ENCODE measurements at places on chromosomes 5 and 9.

- no peak for DNase-seq
These were observed 275.2 kb upstream of the CDH9 start for GRCh38 chr5:27313549-27313948.

GRCh38 chr5:134965271-134965825, 2.4 kb upstream of the CATSPER3 start:
- no peak for DNase-seq

- no peak for DNase-seq
These were observed 61.8 kb upstream of the PRDM9 start for GRCh38 chr5:23445573-23445972.

GRCh38 chr9:37406603-37407401, 15.7 kb upstream of the GRHPR start:
- no peak for DNase-seq

GRCh38 chr5:7897014-7897600, 28.2 kb downstream of the MTRR start:
- no peak for DNase-seq

All from sciatic nerve (tissue), 2 donors.